ENCODE measurements at places on chromosomes 3 and 15.
A peak's percentile ranks its signal among the peaks of the same experiment; 100 is the strongest.

DNA sequence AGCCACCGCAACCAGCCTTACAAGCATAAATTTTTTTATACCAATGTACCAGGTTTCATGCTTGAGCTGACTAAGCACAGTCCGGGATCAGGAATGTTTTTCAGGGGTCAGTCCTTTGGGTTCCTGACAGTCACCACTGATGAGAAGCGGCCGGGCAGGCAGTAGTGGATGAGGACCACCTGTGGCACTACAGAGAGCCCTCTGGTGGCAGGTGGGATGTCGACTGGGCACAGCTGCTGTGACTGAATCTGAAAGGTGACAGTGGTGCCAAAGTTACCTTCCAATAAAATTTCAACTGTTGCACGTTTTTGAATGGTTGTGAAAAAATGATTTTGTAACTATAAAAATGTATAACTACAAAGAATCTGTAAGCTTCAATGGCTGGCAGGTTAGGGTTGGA lies 34.0 kb downstream of the TPRA1 start:
- DNase-seq: no peak

- DNase-seq: no peak
These were observed 50.7 kb upstream of the CCR2 start for GRCh38 chr3:46303240-46303639.

- peak; percentile 93 for DNase-seq
These were observed 238.0 kb downstream of the SHOX2 start for GRCh38 chr3:157868196-157868595.

- DNase-seq: peak; percentile 65
These were observed 497.0 kb upstream of the TBL1XR1 start for GRCh38 chr3:177694316-177694715.

GRCh38 chr3:197518881-197519421 lies 36.8 kb downstream of the BDH1 start:
- DNase-seq: no peak

DNA sequence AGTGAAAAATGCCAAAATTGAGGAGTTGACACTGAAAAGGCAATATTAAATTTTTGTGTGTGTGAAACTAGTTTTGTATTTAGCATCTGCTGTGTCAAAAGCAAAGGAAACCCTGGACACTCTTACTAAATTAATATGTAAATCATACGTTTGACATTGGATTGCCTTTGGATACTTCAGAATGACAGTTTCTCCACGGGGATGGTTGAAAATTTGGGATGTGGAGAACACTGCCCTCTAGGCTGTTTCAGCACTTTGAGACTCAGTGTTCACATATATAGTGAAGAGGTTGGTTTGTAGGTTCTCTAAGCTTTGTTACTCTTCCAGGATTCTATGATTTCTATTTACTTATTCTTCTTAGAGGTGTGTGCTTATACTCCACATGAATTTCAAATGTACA lies 3.0 kb downstream of the ROBO2 start:
- no peak for DNase-seq

- no peak for DNase-seq
These were observed 20.9 kb upstream of the RBP1 start for GRCh38 chr3:139560411-139560810.

GRCh38 chr15:61057376-61057775 lies 171.7 kb downstream of the RORA start:
- no peak for DNase-seq

- no peak for DNase-seq
These were observed 168.1 kb upstream of the PFN2 start for GRCh38 chr3:150138824-150139223.

GRCh38 chr3:149920119-149920518 lies 50.6 kb downstream of the PFN2 start:
- no peak for DNase-seq

GRCh38 chr15:83413054-83413719 lies 34.0 kb upstream of the SH3GL3 start:
- DNase-seq: no peak

GRCh38 chr3:32347343-32348125 lies 44.1 kb upstream of the CMTM7 start:
- peak; percentile 52 for DNase-seq

- peak; percentile 75 for DNase-seq
These were observed 44.2 kb downstream of the RBPMS2 start for GRCh38 chr15:64731012-64731804.

GRCh38 chr3:169923189-169923588 lies 11.8 kb downstream of the SAMD7 start:
- DNase-seq: peak; percentile 69

DNA sequence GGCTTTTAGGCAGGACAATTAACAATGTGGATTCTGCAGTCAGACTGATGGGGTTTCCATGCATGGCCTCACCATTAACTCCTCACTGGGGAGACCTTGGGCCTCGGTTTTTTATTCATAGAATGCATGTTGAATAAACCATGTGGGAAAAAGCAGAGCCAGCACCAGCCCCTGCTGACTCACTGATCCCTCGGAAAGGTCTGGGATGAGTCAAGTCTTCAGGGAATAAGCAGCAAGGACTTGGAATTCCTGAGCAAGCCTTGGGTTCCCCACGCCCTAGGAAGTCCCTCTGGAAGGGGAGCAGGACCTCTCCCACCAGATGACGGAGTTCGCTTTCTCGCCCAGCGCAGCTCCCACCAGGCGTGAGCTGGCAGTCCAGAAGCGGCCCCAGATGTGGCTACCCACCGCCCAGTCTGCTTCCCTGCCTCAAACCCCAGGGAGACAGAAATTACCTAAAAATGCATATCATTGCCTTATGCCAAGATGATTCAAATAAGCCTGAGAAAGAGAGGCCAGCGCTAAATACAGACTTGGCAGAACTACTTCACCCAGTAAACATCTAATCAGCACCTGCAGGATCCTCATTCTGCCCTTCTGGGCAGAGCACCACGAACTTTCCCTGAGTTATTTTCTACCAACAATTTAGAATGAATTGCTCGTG lies 45.4 kb downstream of the BTD start:
- DNase-seq: peak; percentile 100

DNA sequence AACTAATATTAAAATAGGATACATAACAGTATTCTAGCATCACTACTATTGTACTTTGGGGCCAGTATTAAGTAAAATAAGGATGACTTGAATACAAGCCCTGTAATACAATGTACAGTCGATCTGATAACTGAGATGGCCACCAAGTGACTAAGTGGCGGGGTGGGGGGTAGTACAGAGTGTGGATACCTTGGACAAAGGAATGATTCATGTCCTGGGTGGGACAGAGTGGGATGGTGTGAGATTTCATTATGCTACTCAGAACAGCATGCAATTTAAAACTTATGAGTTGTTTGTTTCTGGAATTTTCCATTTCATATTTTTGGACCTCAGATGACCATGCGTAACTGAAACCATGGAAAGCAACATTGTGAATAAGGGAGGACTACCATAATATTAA lies 46.0 kb downstream of the SLC7A14 start:
- DNase-seq: no peak

DNA sequence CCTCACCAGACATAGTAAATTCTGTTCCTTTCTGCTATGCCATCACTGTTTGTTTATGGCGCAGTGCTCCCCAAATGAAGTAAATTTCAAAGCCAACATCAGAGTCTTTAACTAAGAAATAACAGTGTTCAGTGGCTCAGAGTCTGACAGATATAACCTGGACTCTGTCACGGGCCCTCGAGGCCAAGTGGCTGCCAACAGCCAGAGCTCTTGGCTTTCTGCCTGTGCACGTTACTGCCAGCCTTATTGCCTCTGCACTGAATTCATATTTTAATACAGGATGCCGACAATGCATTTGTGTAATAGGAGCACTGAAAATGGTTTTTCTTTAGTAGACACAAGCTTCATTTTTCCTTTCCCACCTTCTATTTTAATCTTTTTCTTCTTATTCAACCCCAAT lies 219.9 kb downstream of the NLGN1 start:
- DNase-seq: no peak

GRCh38 chr3:129352650-129353588 lies 74.2 kb downstream of the HMCES start:
- no peak for DNase-seq

GRCh38 chr3:114686621-114687020 lies 392.8 kb downstream of the TIGIT start:
- peak; percentile 49 for DNase-seq

DNA sequence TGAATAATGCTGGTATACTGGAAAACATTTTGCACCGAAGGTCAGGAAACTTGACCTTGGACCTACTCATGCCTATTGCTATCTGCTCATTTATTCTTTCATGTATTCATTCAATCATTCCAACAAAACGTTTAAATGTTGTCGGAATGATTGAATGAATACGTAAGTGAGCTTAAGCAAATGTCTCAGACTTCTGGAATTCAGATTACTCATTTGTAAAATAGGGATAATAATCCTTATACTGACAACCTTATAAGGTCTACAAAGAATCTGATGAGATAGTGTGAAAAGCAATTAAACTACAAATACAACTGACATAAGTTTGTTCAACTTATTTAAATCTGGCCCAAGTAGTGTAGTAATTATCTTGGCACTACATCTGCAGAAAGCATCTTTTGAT lies 288.7 kb downstream of the WDR72 start:
- DNase-seq: no peak

GRCh38 chr3:65587650-65588439 lies 450.9 kb downstream of the MAGI1 start:
- DNase-seq: no peak

DNA sequence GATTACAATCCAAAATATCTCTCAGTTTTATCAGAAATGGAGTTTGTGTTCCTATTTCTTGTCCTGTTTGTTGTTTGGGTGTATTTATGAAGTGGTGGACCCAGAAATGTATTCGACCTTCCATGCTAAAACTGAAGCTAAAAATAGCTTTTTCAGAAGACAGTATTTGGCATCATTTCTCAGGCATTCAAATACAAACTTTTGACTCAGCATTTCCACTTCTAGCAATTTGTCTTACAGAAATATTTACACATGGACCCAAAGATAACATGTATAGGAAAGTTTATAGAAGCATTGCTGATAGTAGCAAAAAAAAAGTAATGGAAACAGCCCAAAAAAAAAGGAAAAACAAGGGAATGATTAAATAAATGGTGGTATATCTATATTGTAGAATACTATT lies 156.3 kb downstream of the HCN4 start:
- peak; percentile 50 for DNase-seq

- DNase-seq: peak; percentile 13
These were observed 515.6 kb downstream of the ZIC1 start for GRCh38 chr3:147924755-147925154.

DNA sequence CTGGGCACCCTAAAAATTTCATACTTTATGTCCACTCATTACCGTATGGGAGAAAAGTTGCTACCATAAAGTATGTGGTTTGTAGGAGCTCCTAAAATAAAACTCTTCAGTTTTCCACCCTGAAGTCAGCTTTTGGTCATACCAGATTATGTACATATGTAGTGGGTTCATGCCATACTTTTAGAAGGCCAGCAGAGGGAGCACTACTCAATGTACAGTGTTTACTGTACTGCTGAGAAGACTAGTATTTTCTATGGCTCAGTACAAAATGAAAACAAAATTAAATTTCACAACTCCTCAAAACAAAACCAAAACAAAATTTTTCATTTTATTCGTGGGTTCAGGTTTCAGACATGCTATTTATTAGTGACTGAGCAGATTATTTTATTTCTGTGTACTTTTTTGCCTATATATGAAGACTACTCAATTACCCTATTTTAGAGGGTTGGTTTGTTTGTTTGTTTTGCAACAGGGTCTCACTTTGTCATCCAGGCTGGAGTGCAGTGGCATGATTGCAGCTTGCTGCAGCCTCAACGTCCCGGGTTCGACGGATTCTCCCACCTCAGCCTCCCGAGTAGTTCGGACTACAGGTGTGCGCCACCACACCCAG lies 24.3 kb downstream of the NXPE3 start:
- peak; percentile 84 for DNase-seq

DNA sequence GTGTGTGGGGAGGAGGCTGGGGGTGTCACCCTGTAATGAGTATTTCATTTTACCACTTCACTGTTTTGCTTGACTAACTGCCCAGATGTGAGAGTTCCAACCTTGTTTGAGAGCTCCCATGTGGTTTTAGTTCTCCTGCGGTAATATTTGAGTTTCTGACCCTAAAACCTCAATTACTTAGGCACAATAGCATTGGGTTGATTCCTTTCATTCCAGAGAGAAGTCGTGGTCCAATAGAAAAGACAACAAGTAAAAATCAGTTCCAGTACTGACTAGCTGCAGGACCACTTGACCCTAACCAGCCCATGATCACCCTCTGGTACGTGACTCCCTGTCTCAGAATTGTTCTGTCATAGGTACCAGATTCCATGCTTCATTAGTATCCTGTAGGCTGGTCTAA lies 630.4 kb downstream of the CADM2 start:
- peak; percentile 4 for DNase-seq

GRCh38 chr15:61685971-61686370 lies 374.3 kb downstream of the VPS13C start:
- DNase-seq: no peak

GRCh38 chr3:104911376-104911775 lies 455.3 kb upstream of the ALCAM start:
- peak; percentile 18 for DNase-seq

GRCh38 chr15:50137330-50137761 lies 18.3 kb upstream of the ATP8B4 start:
- peak; percentile 95 for DNase-seq

DNA sequence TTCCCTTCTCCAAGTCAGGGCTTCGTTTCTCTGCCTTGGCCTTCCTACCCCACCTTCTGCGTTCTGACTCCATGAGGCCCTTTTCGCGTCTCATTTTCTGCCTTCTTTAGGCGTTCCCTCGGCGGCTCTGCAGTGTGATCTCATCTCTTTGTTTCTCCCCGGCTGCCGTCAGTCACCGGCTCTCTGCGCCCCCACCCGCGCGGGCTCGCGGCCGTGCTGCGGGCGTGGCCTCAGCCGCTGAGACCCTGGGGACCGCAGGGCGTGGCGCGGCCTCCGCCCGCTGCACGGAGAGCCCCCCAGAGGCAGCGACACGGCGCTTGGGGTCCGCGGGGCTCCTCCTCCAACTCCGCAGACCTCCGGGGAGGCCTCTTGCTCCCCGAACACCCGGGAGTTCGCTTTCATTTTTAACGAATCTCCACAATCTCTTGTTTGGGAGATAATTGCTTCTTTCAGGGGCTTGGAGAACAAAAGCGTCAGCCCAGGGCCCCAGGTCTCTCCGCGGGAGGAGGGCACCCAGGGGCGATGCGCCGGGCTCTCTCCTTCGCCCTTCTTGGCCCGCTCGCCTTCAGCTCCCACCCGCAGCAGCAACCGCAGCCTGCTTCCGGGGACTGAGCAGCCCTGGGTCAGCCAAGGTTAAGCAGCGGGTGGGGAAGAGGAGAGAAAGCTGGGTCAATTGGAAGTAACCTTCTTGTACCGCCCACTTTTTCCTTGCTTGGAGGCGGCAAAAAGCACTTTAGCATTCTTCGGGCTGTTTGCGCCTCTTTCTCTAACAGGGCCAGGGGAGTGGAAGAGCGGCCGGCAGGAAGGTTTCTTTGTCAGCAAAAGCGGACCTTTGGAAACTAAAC lies 35.2 kb downstream of the GAP43 start:
- DNase-seq: peak; percentile 89

DNA sequence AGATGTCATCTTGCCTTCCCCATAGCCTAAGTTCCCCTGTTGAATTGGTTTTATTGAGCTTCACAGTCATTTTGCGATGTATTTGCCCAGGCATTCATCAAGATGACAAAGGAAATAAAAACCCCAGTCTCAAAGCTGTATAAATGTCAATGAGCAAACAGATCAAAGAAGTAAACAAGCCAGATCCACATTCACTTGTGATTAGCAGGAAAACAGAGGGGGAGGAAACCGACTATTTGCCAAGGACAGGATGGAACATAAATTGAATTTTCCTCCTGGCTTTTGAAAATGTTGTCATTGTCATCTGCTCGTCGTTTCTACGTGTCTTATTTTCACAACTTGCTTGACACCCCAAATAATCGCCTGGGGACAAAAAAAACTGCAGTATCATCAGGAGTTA lies 83.5 kb downstream of the SV2B start:
- no peak for DNase-seq

- DNase-seq: peak; percentile 55
These were observed 148.4 kb downstream of the B3GALNT1 start for GRCh38 chr3:160956785-160957184.
